ENCODE measurements at places on chromosomes 6 and 20. TPM values are rescaled to one million over a fixed set of nuclear protein-coding genes. Genes with fewer than 3 reads are reported as not detected.

Gene XKR7
- not detected for total RNA-seq

Gene MRPL18
- 64.1 TPM for total RNA-seq

Gene ZFP57
- total RNA-seq = not detected

DNA sequence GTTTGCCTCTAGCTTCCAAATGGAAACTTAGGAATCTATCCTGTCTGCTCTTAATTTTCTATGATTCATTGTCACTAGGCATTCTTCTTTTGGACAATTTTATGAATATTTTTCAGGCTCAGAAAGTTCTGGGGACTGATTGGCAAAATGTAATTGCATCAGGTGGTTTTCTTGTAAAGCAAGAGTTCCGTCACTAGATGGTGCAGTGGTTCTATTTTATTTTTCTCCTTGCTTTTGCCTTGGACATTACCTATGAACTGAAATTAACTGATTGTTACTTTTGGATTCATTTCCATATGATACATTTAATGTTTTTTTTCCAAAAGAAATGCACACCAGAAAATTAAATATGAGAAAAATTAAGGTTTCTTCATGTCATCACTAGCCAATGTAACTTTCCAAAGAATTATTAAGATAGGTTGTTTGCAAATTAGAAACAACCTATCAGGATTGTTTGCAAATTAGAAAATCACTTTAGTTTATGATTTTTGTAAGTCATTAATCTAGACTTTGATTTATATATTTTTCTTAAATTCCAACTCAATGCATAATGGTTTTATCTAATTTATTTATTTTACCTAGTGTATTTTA, 48.0 kb downstream of the TMEM170B start:
- no peak for DNase-seq

- DNase-seq = no peak
These were observed 288.3 kb downstream of the TPBG start for GRCh38 chr6:82651845-82652335.

DNA sequence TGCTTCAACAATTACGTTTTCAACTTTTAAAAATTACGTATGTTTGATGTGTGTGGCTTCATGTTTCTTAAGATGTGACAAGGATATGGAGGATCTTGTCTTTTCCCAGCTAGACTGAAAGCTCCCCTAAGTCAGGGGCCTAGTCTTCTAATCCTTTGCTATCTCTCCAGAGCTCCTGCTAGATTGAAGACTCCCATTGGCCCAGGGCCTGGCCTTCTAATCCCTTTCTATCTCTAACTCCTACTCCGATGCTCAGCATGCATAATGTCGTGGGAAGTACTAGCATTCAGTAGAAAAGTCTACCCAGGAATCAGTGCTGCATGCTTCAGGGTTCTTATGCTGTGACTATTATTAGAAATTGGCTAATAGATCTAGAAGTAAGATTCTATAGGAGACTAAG, 144.8 kb upstream of the SUPT3H start:
- no peak for DNase-seq

DNA sequence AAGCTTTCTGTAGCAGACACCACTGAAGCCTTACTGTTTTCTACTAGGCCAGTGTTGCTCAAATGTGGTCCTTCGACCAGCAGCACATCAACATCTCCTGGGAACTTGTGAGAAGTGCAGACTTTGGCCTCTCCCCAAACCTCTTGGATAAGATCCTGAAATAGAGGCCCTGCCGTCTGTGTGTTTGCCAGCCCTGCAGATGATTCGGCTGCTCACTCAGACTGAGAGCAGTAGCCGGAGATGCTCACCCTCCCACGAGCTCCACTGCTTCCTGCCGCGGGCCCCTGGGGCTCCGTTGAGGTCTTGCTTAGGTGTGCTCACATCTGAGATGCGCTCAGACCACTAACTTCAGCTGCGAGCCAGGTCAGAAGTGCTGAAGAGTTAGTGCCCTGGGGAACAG, 129.5 kb upstream of the SSTR4 start:
- peak; percentile 58 for DNase-seq

DNA sequence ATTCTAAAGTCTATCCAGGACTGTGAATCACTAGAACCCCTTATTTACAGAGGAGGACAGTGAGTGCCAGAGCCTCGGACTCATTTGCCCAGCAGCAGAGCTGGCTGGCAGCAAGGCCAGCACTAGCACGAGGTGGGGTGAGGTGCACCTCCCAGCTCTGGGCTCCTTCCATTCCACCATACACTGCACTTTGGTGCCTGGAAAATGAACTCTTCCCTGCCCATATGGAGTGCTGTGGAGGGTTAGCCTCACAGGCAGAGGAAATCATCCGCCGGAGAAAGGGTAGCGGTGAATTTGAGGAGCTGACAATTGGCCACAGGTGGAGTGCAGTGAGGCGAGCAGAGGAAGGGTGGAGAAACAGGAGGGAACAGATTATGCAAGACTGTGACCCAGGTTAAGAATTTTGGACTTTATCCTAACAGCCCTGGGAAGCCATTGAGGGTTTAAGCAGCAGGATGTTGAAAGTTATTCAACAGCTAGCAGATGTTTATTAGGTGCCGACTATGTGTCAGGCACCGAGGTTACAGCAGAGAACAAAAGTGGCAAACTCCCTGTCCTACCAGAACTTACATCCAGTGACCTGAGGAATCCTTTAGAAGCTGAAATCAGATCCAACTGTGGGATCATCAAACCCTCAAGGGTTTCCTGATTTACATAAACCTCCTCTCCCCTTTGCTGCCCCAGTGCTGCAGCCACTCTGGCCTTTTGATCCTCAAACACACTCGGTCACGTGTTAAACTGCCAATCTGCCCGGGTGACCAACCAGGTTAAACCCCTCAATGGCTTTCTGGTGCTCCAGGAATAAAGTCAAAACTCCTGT, 6.2 kb downstream of the TRIM26 start:
- no peak for DNase-seq

GRCh38 chr6:162922563-162923166, 194.9 kb downstream of the PACRG start:
- DNase-seq = no peak

DNA sequence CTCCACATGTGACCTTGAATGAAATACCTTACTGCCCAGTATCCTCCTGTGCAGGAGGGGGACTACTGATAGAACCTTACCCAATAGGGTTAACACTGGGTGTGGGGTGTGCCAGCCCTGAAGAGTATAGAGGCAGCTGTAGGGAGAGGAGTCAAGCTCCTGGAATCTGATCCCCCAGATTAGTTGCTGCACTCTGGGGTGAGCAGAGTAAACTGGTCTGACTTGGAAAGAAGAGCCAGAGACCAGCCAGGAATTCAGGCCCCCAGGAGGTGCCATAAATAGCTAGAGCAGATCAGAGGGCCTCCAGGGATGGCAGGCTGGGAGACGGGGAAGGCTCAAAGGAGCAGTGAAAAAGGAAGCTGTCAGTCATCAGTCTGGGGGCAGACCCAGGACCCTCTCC, 3.5 kb upstream of the APOBEC2 start:
- DNase-seq = no peak
